ENCODE measurements at places on chromosomes 11 and 22.
A peak's percentile ranks its signal among the peaks of the same experiment; 100 is the strongest.

DNA sequence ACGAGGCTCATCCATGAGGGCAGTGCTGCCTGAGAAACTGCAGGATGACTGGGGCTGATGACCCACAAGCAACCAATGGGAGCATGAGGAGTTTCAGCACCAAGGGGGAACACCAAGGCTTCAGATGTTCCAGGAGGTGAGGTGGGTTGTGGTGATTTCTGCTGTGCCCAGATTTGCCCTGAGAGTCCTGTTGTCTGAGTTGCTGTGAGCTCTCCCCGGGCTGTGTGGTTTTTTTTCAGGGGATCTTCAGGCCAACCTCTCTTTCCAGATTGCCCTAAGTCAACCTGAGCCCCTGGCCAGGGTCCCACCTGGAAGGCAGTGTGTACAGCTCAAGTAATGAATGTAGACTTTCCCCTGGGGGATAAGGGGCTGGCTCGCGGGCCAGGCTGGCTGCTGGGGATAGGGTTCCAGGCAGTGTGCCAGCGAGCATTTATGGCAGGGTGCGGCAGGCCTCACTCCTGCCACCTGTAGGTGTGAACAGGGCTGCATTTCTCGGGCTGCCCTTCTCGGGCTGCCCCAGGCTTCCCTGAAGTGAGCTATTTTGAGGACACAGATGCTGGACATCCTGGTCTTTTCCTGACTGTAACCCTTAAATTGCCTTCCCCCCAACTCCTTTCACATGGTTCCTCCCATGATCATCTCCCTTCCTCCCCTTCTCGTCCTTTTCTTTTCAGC, 9.8 kb downstream of the SLC22A6 start:
- peak; percentile 63 for DNase-seq

GRCh38 chr11:108959105-108959761, 294.4 kb downstream of the DDX10 start:
- DNase-seq: no peak

DNA sequence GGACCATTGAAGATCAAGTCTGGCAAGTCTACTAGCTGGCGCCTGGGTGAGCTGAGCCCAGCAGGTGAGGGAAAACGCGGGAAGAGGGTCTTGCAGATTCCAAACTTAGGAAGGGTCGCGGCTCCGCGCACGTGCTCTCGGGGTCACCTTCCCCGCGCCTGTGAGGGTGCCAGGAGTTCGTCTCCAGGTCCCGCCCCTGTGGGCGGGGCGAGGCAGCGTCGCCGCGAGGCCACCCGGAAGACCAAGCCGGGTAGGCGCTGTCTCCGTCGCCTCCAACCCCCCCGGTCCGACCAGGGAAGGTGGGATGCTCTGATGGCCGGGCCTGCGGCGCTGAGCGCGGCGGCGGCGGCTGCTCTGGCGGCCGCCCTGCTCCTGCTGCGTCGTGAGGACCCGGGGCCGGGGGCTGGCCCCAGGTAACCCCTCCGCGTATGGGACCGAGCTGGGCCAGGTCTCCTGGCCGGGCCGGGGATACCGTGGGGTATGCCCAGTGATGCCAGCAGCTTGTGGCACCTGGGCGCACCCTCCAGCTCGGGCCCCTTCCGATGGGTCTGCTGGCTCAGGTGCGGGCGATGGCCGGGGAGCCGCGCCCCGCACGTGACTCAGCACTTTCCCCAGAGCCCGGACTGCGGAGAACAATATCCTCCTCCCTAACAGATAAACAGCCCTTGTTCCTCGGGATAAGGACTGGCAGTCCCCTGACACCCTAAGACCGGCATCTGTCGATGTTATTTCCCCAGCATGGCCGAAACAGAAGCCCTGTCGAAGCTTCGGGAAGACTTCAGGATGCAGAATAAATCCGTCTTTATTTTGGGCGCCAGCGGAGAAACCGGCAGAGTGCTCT, at the start of gene HTATIP2:
TSS of gene HTATIP2 (plus strand) at position 215 of the 841 bp plus-strand sequence. CDS start at position 739, 524 bp downstream.
- peak; percentile 94 for DNase-seq

DNA sequence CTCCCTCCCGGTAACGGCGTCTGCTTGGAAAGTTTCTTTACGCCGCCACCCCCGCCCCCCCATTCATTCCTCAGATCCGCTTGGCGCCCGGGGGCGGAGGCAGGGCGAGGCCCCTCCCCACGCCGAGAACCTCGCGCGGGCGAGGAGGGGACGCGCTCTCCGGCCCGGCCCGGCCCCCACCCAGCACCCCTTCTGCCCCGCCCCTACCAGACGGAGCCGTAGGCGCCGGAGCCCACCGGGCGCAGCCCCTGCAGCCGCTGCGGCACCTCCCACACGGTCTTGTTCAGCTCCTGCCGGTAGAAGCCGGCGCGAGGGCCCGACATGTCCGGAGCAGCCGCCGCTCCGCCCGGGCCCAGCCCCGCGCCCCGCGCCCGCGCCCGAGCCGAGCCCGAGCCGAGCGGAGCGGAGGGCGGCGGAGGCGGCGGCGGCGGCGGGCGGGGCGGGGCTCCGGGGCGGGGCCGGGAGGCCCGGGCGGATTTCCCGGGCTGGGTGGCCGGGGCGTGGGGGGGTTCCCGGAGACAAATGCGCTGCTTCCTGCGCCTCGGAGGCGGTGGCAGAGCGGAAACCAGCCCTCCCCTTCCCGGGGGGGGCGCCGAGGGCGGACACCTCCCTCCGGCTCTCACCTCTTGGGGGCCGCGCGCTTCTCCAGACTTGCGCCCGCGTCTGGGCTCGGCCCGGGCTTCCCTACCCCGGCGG, at the start of gene MAPK11:
TSS of gene MAPK11 (minus strand) at position 411 of the 696 bp plus-strand sequence. CDS start at position 323, 88 bp downstream.
- peak; percentile 94 for DNase-seq

GRCh38 chr22:17228725-17229126, 9.5 kb upstream of the ADA2 start:
- DNase-seq: no peak

DNA sequence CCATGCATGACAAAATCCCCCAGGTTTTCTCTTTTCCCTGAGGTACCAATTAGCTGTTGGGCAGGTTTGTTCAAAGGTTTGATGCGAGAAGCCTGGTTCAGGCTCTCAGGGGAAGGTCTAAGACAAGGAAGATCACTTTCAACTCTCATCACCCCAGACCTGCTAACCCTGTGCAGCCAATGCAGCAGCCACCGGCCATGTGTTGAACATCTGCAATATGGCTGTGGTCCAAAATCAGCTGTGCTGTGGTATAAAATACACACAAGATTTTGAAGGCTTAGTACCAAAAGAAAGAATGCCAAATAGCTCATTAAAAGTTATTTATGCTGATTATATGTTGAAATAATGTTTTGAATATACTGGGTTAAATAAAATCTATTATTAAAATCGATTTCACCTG, 58.5 kb downstream of the SMCO4 start:
- DNase-seq: no peak

GRCh38 chr11:35792846-35793192, 130.2 kb downstream of the TRIM44 start:
- DNase-seq: no peak

DNA sequence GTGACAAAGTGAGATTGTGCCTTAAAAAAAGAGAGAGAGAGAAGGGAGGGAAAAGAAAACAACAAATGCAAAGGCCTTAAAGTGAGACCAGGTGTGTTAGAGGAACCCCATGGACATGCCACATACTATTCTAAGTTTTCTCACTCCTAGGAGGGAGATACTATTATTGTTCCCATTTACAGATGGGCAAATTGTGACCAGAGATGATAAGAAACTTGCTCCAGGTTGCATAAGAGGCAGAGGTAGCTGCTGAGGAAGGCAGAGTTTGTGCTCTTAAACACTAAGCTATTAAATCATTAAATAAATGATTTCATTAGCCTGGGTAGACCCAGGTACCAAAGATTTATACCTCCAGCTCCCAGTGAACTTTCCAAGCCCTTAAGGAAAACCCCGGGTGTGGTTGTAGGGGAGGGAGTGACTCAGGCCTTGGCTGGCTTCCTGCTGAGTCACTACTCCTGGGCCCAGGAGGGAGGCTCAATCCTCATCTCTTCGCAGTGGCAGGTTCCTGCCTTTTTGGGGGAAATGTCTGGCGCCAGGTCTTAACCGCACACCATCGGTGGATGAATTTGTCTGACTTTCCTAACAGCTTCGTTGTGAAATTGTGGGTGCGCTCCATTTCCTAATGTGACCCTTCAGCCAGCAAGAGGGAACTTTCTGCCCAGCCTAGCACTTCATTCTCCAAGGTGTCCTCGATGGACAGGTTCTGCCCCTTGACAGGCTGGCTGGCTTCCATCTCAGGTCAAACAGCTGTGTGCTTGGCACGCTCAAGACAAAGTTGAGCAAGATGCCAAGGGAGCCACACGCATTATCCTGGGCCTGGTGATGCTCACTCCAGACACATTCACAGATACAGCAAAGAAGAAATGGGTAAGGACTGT, 33.4 kb upstream of the PTPRJ start:
- DNase-seq: peak; percentile 65

GRCh38 chr22:21902296-21903087, 35.0 kb upstream of the MAPK1 start:
- no peak for DNase-seq

Measured in activated CD4-positive, alpha-beta T cell treated with anti-CD3 and anti-CD28 coated beads, Interleukin-2, amount 10 ng/mL, durations not matched to agents 24 days and 14 days (primary cell).